Stimulated activated CD4-positive, alpha-beta T cell treated with anti-CD3 and anti-CD28 coated beads, Interleukin-2, amount 100 ng/mL, for 24 hours (primary cell): ENCODE measurements at places on chromosomes 2 and 18.

DNA sequence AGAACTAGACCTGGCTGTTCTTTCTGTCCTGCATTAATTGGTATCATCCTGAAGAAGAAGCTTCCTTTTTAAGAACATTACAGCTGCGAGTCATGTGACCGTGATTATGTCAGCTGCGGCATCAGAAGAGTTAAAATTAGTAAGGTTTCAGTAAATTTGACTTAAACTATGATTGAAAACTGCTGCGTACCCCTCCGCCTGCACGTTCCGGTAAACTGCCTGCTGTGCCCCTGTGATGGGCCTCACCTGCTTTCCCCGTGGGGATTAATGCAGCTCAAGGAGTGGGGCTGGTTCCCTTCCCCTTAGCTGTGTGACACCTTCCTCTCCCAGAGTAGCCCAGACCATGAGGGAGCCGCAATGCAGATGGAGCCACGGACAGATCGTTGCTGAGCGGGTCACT is 36.1 kb upstream of the MYO3B start:
- DNase-seq, result no peak

GRCh38 chr2:147469471-147469870 is 375.4 kb upstream of the ACVR2A start:
- no peak for DNase-seq

DNA sequence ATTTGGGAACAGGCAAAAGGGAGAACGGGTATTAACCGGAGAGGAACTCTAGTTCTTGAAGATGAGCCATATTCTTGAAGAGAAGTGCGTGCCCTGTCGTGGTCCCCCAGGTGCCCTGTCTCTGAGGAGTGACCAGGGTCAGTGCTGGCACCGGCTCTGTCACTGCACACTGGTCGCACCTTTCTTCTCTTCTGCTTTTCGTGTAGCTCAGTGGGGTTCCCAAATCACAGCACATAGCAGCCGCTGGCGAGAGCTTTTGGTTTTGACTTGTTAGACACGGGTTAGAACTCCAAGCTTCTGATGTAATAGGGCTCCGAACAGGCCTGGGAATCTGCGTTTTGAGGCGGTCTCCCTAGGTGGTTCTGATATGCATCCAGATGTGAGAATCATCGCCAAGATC is 18.4 kb upstream of the LRRTM1 start:
- DNase-seq, result no peak

DNA sequence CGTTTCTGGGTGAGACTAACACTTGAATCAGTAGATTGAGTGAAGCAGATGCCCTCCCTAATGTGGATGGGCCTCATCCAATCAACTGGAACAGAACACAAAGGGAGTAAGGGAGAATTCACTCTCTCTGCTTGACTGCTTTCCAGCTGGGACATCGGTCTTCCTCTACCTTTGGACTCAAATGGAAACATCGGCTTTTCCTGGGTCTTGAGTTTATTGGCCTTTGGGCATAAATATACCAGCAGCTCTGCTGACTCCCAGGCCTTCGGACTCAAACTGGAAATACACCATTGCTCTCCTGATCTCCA is 311.6 kb downstream of the STK39 start:
- no peak for DNase-seq

- DNase-seq, result no peak
These were observed 58.5 kb upstream of the CREB1 start for GRCh38 chr2:207471261-207471660.

DNA sequence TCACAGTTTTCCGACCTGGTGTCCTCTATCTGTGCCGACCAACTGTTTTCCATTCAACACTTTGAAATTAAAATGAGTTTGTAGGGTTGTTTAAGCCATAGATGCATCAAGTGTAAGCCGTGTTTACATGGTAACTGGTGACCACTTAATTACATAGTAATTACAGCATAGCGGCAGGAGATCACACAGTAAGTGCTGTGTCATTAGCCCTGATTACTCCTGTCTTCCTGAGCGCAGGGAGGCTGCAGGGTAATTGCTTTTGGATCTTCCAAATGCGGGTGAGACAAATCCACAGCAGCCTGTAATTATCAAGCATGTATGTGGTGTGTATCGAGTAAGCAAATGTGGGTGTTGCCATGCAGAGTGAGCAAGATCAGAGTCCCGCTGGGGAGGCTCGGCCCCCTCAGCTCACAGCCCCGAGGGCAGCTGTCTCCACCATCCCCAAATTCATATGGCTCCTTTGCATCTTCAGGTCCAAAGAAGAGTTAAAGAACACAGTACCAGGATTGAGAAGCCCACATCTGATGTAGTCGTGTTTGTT is 71.5 kb upstream of the HDAC4 start:
- no peak for DNase-seq

- no peak for DNase-seq
These were observed 201.5 kb upstream of the BOD1L2 start for GRCh38 chr18:56945171-56946083.

DNA sequence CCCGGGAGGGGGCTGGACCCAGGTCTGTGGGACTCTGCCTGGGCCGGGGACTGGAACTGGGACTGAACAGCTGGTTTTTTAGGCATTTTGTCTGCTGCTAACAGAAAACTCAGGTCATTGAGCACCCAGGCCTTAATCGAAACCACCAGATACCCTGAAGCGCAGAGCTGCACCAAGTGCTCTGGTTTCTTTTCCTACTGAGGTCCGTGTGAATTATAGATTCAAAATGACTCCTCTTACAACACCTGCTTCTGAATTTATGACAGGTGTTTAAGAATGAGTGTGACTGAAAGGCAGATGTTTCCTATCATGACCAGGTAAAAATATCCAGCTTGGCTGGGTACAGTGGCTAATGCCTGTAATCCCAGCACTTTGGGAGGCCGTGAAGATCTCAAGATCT is 47.8 kb downstream of the TRAPPC12 start:
- no peak for DNase-seq

DNA sequence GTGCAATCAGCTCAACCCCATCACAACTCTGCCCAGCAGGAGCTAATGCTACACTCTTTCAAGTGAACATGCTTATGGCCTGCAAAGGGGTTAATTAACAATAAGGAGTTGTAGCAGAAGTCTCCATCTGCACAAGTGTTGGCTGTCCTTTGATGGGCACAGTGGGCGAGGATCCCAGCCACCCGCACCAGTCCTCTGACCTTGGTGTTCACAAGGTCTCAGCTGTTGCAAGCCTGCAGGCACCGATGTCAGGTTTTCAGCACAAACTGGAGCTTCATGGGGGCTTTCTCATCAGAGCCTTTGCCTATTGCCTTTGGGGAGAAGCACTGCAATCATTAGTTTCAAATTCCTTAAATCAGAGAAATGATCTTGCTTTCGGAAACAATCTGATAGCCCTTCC is 60.9 kb upstream of the TMEM178A start:
- DNase-seq, result no peak

- no peak for DNase-seq
These were observed 35.7 kb downstream of the ODC1 start for GRCh38 chr2:10412380-10412779.

DNA sequence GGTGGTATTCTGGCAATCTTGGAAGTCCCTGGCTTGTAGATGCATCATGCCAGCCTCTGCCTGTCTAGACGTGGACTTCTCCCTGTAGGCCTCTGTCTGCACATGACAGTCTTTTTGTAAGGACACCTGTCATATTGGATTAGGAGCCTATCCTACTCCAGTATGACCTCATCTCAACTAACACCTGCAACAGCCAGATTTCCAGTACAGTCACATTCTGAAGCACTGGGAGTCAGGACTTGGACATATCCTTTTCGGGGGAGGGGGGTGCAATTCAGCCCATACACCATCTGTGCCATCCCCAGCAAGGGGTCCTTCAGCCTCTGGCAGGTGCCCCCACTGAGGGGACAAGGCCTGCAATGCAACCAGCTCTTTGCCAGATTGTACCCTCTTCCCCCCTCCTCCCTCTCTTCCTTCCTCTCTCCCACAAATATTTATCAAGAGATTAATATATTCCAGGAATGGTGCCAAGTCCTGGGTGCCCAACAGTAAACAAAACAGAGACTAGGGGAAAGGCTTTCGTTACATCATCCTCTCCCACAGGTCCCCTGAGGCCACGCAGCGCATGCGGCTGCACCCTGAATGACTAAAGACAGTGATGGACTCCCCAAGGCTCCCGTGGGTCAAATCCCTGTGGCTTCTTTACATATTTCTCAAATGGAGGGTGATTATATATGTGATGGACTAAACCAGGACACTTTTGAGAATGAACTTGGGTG is 20.5 kb upstream of the MYCN start:
- DNase-seq, result no peak

GRCh38 chr2:172107690-172108586 is 5.2 kb upstream of the DLX2 start:
- peak; percentile 11 for DNase-seq

- no peak for DNase-seq
These were observed 96.8 kb downstream of the STPG4 start for GRCh38 chr2:47058003-47058931.

- no peak for DNase-seq
These were observed 4.1 kb upstream of the LPIN1 start for GRCh38 chr2:11742317-11742701.

- no peak for DNase-seq
These were observed 64.9 kb downstream of the KLHL29 start for GRCh38 chr2:23449831-23450331.

GRCh38 chr2:240463274-240463865 is 27.9 kb downstream of the GPC1 start:
- peak; percentile 13 for DNase-seq

DNA sequence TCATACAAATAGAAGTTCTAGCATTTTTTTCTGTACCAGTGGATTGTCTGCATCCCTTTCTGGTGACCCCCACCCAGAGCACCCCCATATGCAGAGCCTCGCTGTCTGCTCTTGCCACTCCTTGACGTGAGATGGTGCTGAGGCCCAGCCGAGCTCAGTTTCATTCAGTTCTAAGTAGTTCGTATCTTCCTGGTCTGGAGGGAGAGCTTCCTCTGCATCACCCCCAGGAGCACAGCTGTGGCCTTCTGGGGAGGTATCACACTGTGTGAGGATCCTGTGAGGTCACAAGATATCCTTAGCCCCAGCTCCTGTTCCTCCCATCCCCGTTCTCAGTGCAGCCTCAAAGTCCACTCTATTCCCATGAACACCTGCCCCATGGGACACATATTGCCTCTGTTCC is 132.7 kb downstream of the PTGR3 start:
- no peak for DNase-seq

GRCh38 chr2:43159797-43160196 is 66.6 kb downstream of the ZFP36L2 start:
- no peak for DNase-seq

DNA sequence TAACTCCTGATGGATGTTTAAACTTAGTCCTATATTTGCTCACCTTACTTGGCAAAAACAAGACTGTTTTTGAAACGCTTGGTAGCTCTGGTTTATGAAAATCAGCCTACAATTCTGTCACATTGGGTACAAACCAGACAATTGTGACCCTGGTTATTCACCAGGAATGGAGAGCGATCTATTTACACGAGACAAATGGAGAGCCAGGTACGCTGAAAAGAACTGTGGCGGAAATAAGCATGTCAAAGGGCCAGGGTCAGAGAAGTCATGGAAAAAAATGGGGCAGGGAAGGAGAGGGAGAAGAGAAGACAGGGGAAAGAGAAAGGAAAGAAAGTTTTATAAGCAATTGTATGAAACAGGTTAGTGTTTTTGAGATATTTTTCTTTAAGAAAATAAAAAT is 119.5 kb upstream of the ZFP36L2 start:
- no peak for DNase-seq

DNA sequence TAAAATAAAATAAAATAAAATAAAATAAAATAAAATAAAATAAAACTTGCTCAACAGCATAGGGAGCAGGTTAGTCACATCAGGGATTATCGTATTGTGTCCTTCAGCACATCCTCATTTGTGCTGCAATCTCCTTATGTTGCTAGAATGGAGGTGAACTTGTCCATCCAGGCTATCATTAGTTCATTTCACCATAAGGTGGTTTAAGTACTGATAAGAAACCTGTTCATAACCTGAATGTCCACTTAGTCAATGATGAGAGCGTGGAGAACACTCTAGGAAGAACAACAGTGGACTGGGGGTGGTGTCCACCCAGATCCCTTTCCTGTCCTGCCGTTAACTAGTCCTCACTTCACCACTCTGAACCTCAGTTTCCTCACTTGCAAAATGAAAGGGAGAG is 21.9 kb downstream of the DHRS9 start:
- DNase-seq, result no peak

DNA sequence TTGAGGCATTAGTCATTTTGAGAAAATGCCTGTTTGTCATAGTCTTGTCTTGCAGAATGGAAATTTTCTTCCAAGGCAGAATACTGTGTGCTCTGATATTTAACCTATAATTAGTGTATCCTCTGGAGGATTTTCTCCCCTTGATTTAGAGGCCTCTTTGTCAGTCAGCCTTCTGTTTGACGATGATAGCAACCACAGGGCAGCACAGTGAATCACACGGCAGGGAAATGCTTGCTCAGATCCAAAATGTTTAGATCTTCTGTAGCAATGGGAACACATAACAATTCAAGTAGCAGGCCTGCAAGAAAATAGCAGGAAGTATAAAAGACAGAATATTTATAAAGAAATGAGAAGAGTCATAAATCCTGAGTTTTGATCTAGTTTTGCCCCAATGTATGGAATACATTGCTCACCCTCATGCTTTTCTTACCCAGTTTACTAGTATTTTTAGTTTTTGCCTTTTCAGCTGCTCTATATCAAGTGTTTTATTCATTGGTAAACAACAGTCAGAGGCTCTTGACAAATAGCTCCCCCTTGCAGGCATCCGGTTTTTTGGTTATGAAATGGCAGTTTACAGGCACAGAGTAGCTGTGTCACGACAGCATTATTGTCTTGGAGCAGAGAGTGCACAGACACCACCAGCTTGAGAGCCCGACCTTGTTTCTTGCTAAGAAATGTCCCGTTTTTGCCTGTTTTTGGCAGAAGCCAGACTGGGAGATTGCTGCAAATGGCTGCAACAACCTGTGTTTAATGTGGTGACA is 185.1 kb downstream of the MYO3B start:
- peak; percentile 21 for DNase-seq

GRCh38 chr2:105674401-105674800 is 70.3 kb upstream of the NCK2 start:
- no peak for DNase-seq

DNA sequence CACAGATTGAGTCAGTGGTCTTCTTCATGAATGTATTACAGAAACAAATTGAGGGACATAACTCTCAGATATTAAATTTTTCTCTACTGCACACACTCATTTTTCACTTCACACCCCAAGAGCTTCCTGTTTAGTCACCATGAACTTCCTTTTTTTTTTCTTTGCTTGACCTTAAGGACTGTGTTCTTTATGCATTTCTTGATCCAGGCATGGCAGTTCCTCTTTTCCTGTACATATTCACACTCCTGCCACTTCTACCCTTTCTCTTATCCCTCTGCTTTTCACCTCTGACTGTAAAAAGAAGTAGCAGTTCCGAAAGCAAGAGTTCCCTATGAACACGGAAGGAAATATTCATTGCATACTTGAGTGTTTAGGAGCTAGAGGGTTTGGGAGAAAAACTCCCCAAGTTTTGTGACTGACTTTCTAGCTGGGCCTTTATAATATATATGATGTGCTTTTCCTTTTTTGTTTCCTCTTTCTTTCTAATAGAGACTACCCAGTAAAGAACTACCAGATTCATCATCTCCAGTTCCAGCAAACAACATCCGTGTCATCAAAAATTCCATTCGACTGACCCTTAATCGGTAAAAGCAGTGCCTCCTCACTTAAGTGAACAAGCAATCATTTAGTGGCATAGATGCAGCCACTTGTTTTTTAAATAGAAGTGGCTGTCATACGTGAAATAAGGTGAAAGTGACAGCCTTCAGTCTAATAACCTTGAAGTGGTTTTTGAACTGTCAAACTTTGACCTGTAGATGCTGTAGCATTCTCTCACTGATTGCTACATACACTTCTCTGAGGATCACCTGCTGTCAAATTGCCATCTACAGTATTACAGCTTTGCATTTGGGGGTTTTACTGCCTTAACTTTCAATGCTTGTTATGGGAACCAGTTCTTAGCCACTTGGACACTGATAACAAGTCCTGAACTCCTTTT is 40.8 kb downstream of the PAPOLG start:
- no peak for DNase-seq
